ENCODE measurements at places on chromosomes 1 and 21. TPM values are rescaled to one million over a fixed set of nuclear protein-coding genes. Genes with fewer than 3 reads are reported as not detected.

- H3K4me3 ChIP-seq = no peak overlapping the region
- H3K36me3 ChIP-seq = no peaks in the 10 kb centered on the region
- H3K27me3 ChIP-seq = no peaks in the 10 kb centered on the region
- H3K27ac ChIP-seq = no peak overlapping the region
Observed at GRCh38 chr1:218529646-218530300, 184.6 kb downstream of the TGFB2 start.

DNA sequence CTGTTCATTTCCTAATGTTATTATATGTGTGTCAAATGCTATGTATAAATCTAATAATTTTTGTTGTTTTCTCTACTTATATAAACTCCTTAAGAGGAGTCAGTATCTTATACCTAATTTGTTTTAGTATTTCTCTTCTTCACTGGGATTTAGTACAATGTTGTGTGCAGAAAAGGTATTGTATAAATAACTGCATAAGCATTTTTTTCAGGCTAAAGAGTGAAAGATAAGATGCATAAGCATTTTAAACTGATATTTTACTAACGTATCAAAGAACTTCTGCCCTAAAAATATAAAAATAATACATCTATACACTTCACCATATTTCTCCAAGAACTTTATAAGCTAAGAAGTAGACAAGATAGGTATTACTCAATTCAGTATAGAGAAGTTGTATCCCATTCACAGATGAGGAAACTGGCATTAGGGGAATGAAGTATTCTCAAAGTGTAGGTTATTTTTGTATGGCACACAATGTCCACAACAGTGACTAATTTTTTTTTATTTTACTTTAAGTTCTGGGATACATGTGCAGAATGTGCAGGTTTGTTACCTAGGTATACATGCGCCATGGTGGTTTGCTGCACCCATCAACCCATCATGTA is 59.3 kb downstream of the NUP210L start:
- H3K27me3 ChIP-seq = no peaks in the 10 kb centered on the region
- no peak overlapping the region for H3K4me3 ChIP-seq
- H3K27ac ChIP-seq = no peak overlapping the region
- H3K4me1 ChIP-seq = no peaks in the 10 kb centered on the region
- no peaks in the 10 kb centered on the region for H3K36me3 ChIP-seq
- DNase-seq = no peak

DNA sequence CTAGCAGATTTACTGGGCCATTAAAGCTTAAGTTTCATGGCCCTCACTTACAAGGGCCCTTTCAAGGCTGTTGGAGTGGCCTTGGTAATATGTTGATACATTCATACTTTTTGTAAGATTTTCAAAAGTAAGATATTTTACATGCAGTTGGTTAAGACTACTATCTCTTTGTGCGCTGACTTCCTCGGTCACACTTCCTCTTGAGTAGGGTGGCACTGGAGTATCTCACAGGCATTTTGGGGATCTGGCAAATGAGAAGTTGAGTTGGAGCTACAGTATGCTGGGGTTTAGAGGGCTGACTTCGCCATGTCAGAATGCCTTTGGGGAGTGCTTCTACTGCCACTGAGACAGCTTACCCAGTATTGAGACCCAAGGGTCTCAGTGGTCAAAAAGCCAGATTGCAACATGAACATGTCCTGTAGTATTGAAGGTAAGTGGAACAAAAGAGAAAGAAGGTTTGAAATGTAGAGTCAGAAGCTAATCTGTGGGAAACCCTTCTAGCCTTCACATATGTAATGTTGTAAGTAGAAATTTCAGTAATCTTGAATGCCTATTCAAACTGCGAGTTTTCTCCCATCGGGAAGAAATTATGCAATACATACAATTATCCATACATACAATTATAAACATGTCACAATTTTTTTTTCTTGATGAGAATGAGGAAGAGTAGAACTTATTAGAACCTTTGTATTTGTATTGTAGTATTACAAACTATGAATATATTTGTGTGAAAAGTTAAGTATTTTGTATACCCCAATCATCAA is 32.3 kb upstream of the RALGPS2 start:
- DNase-seq = no peak
- H3K4me1 ChIP-seq = no peaks in the 10 kb centered on the region
- H3K36me3 ChIP-seq = no peaks in the 10 kb centered on the region
- H3K4me3 ChIP-seq = no peak overlapping the region

- no peak overlapping the region for H3K4me3 ChIP-seq
- H3K4me1 ChIP-seq = no peaks in the 10 kb centered on the region
- no peaks in the 10 kb centered on the region for H3K36me3 ChIP-seq
- no peak for DNase-seq
- no peaks in the 10 kb centered on the region for H3K27me3 ChIP-seq
Observed at GRCh38 chr1:1091344-1092148, 17.4 kb upstream of the RNF223 start.

DNA sequence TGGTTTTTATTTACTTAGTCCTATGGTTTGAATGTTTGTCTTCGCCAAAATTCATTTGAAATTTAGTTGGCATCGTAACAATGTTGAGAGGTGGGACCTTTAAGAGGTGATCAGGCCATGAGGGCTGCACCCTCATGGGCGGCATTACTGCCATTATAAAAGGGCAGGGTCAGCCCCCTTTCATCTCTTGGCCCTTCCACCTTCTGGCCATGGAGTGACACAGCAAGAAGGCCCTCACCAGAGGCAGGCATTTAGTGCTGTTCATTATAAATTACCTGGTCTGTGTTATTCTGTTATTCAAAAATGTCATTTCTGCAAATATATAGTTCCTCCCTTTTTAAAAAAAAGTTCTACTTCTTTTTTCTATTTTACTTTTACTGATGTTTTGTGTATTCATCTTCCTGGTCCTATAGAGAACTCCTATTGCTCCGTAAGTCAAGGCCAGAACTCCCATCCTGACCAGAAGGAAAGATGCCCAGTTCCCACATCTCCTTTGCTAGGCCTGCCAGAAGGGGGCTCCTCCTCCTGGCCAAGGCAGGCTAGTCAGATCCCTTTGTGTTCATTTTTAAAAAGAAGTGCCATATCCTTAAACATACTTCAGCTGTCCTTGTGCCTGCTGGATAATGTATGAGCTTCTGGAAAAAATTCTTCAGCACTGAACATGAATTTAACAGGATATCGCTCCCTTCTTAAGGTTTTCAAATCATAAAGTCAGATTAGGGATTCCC is 10.0 kb upstream of the LBR start:
- no peaks in the 10 kb centered on the region for H3K27me3 ChIP-seq
- no peak overlapping the region for H3K27ac ChIP-seq
- H3K36me3 ChIP-seq = no peaks in the 10 kb centered on the region
- no peak overlapping the region for H3K4me3 ChIP-seq
- no peak for DNase-seq
- H3K4me1 ChIP-seq = no peaks in the 10 kb centered on the region

DNA sequence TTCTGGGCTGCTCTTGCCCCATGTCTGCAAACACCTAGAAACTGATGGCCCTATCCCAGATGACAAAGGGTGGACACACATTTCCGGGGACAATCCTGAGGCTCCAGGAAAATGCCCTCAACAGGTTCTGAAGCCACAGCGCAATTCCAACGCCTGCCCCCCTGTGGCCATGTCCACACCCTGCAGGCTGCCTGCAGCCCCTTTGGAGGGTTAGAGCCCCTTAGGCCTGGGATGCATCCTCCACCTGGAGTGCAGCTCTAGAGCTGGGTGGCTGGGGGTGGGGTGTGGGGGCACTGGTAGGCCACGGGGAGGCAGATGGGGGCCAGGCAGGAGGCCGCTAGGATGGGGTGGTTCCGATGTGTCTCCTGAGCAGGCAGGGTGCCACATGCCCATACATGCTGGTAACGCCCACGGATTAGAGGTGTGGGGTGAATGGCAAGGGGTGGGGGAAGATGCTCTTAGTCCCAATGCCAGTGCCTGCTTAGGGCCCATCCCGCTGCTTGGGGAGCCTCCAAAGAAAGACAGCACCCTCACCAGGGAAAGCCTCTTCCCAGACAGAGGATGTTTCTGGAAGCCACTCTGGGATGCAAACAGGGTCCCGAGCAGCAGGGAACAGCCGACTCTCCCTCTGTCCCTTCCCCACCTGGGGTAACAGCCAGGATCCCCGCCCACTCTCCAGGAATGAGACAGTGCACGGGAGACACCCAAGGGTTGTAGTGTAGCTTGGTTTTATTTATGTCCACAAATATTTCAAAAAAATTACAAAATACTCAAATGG is 34.0 kb downstream of the SLC45A1 start:
- DNase-seq = no peak
- H3K4me1 ChIP-seq = peaks cover 69% of the 10 kb centered on the region
- H3K36me3 ChIP-seq = peaks cover 35% of the 10 kb centered on the region
- H3K4me3 ChIP-seq = no peak overlapping the region
- H3K27ac ChIP-seq = peak overlapping the region; percentile 78
- H3K27me3 ChIP-seq = no peaks in the 10 kb centered on the region

GRCh38 chr1:65423884-65424572 is 3.6 kb downstream of the LEPR start:
- no peaks in the 10 kb centered on the region for H3K27me3 ChIP-seq
- peaks cover 32% of the 10 kb centered on the region for H3K36me3 ChIP-seq
- DNase-seq = no peak
- H3K4me3 ChIP-seq = no peak overlapping the region

- no peaks in the 10 kb centered on the region for H3K27me3 ChIP-seq
- peaks cover 42% of the 10 kb centered on the region for H3K4me1 ChIP-seq
- peak; percentile 71 for DNase-seq
- H3K27ac ChIP-seq = peak overlapping the region; percentile 95
- H3K4me3 ChIP-seq = peak overlapping the region; percentile 65
Observed at GRCh38 chr1:101235696-101236515, 913 bp upstream of the S1PR1 start.

GRCh38 chr1:61531716-61532115 is 193.2 kb downstream of the TM2D1 start:
- no peak for DNase-seq
- no peak overlapping the region for H3K27ac ChIP-seq
- no peaks in the 10 kb centered on the region for H3K27me3 ChIP-seq
- no peaks in the 10 kb centered on the region for H3K36me3 ChIP-seq
- no peak overlapping the region for H3K4me3 ChIP-seq
- H3K4me1 ChIP-seq = no peaks in the 10 kb centered on the region

- H3K27me3 ChIP-seq = peaks cover 11% of the 10 kb centered on the region
- H3K4me1 ChIP-seq = peaks cover 9% of the 10 kb centered on the region
- H3K27ac ChIP-seq = no peak overlapping the region
- no peaks in the 10 kb centered on the region for H3K36me3 ChIP-seq
Observed at GRCh38 chr1:6438047-6438525, 13.5 kb downstream of the ESPN start.

- H3K36me3 ChIP-seq = no peaks in the 10 kb centered on the region
- no peak overlapping the region for H3K27ac ChIP-seq
- H3K4me1 ChIP-seq = no peaks in the 10 kb centered on the region
- H3K27me3 ChIP-seq = no peaks in the 10 kb centered on the region
Observed at GRCh38 chr21:44531606-44532564, 8.1 kb downstream of the KRTAP10-1 start.

DNA sequence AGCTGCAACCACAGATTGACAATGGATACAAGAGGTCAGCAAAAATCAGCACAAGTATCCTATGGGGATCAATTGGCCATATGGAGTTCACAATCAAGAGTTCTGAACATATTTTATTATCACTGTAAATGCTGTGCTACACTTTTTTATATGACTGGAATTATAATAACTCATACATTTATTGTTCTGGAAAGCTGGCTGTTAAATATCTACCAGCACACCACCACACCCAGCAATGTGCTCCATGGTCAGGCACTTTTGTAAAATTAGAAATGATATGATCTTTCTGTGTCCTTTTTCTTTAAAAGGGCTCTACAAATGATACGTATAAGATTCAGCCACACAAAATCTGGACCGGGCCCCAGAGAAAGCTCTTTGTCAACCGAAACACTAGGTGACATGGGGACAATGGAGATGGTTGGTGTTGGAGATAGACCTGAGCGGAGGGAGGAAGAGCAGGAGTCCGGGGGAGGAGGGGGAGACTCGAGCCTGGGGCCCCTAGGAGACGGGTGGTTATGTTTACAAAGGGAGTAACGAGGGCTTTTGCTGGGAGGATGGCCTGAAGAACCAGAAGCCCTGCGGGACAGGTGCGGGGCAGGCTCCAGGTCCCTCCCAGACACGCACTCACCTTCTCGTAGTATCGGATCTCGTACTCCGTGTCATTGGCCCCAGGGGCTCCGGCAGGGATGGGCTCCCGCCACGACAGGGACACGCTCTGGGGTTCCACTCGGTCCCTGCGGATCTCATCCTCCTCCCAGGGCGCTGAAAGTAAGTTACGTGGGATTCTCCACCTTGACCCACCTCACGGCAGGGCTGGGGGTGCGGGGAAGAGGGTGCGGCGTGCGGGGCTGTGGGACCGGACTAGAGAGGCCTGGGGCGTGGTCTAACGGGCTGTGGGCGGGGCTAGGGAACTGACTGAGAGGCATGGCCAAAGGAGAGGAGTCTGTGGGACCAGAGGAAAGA is 30.0 kb downstream of the EPHA10 start:
- H3K27ac ChIP-seq = no peak overlapping the region
- H3K4me3 ChIP-seq = no peak overlapping the region
- no peaks in the 10 kb centered on the region for H3K36me3 ChIP-seq
- no peaks in the 10 kb centered on the region for H3K27me3 ChIP-seq

GRCh38 chr1:56360021-56360420 is 219.3 kb downstream of the PLPP3 start:
- no peaks in the 10 kb centered on the region for H3K27me3 ChIP-seq
- H3K27ac ChIP-seq = no peak overlapping the region
- H3K36me3 ChIP-seq = no peaks in the 10 kb centered on the region
- DNase-seq = no peak
- H3K4me3 ChIP-seq = no peak overlapping the region

DNA sequence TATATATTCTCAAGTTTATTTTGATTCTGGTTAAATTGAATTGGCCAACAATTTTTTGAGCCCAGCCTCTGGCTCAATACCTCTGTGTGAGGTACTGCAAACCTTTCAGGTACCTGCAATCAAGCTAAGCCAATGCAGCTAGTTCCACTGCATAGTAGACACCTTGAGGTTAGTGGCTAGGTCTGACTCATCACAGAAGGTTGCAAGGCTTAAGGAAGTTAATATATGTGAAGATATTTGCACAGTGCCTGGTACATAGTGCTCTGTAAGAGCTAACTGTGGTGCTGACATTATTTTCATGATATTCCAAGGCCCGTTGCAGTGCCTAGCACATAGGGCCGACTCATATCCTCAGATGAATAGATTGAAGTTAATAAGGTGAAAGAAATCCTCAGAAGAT is 330.5 kb upstream of the KAZN start:
- no peaks in the 10 kb centered on the region for H3K36me3 ChIP-seq
- no peak overlapping the region for H3K4me3 ChIP-seq
- no peaks in the 10 kb centered on the region for H3K27me3 ChIP-seq
- no peak for DNase-seq
- no peak overlapping the region for H3K27ac ChIP-seq
- no peaks in the 10 kb centered on the region for H3K4me1 ChIP-seq

- no peak overlapping the region for H3K27ac ChIP-seq
- no peaks in the 10 kb centered on the region for H3K4me1 ChIP-seq
- H3K36me3 ChIP-seq = no peaks in the 10 kb centered on the region
- H3K4me3 ChIP-seq = no peak overlapping the region
Observed at GRCh38 chr1:116568662-116569380, 2.0 kb downstream of the CD58 start.

Gene PPIAL4G
- total RNA-seq = not detected

Gene TMEM201
- 18.6 TPM for total RNA-seq

Gene AIRE
- not detected for total RNA-seq

Gene HSPB7
- 1,229 TPM for total RNA-seq

Gene LEFTY2
- total RNA-seq = 0.70 TPM

Gene GLIS1
- 0.22 TPM for total RNA-seq

Gene RAD54L
- total RNA-seq = not detected

Gene ZNF124
- 22.6 TPM for total RNA-seq

Gene ZNF593OS
- not detected for total RNA-seq

Gene RPF1
- total RNA-seq = 41.5 TPM
